ENCODE measurements at places on chromosomes 12 and 14.

- no peak for DNase-seq
Observed at GRCh38 chr12:117051380-117051779, 47.8 kb downstream of the TESC start.

DNA sequence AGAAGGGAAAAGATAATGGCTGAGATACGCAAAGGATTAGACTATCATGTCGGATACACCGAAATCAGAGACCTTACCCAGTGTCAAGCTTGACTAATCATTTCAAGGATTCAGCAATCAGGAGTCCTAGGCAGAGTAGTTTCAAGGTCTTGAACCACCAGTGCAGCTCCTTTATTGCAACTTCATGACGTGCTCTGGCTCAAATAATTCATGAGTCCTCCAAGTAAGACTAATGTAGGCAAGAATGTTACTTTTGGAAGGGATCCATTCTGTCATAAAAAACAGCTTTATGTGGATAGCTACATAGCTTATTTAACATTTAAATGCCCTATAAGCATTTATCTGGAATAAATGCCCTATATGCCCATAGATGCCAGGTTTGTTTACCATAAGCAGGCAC is 123.2 kb downstream of the LMO3 start:
- DNase-seq = no peak

- DNase-seq = no peak
Observed at GRCh38 chr14:61701946-61702345, 6.6 kb downstream of the HIF1A start.

- DNase-seq = no peak
Observed at GRCh38 chr12:2970744-2971143, 11.5 kb downstream of the TEAD4 start.

- DNase-seq = no peak
Observed at GRCh38 chr12:121453629-121454028, 53.7 kb downstream of the RNF34 start.

DNA sequence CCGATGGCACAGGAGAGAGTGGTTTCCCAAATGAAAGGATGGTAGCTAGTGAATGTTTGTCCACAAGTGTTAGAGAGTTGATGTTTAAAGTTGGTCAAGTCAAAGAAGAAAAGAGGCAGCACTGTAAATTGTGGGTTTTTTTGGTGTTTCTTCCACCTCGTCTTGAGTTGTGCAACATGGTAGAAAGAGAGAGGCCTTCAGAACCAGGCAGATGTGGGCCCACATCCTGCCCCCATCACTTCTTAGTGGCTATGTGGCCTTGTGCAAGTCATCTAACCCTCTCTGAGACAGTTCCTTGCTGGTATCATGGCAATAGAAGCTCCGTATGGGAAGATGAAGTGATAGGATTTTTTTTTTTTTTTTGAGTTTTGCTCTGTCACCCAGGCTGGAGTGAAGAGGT is 60.8 kb downstream of the NDUFA12 start:
- no peak for DNase-seq

GRCh38 chr12:33663000-33663654 is 223.5 kb upstream of the SYT10 start:
- no peak for DNase-seq

DNA sequence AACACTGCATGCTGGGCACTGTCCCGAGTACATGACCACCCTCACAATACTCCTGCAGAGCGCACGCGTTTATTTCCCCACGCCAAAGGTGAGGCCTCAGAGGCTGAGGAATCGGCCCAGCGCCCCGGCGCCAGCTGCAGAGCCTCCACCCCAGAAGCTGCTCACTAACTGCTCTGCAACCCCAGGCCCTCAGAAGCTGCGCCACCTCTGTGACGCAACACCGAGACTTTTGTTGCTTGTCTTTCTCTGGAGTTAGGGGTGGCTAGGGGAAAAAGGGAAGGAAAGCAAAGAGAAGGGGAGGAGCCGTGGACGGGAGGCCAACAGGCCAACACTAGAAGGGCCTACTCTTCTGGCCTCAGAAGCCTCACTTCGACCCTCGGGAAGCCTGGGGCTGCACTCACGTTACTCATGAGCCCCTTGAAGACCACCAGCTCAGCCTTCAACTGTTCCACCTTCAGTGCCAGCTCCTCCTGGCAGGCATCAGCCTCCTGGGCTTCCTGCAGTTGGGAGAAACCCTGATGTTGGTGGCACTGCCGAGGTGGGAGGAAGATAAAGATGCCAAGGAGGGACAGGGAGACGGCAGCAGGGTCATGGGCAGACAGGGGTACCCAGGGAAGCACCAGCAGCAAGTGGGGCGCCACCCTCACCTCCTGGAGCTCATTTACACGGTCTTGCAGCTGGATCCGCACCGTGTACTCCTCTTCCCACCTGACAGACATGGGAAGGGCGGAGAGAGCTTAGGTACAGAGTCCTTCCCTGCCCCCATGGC is 5.4 kb downstream of the IFFO1 start:
- DNase-seq = no peak

DNA sequence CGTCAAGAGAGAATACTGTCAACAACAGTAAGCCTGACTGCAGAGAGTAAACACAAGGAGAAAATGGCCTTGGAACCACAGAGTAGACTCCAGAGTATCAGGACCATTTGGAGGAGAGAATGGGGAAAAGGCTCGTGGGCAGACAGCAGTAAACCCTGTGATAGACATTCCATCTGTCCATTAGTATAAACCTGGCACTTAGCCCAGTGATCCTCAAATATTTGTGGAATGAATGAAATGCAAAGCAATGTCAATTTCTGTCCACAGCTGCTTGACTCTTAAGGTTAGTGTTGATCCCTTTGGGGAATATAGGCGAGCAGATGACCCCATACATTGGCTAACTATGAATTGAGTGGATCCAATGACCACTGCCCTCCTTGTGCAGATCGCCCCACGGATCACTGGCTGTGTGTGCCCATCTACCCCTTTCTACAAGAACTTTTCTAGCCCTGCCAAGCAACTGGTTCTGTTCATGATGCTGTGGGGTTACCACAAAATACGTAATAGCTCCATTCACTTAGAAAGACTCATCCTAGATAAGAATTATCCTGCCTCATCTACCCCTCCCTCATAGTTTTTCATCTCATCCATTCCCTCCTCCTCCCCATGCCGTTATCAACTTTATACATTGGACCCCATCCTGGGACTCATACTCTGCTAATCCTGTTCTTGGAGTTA is 846.8 kb downstream of the NRXN3 start:
- DNase-seq = no peak

DNA sequence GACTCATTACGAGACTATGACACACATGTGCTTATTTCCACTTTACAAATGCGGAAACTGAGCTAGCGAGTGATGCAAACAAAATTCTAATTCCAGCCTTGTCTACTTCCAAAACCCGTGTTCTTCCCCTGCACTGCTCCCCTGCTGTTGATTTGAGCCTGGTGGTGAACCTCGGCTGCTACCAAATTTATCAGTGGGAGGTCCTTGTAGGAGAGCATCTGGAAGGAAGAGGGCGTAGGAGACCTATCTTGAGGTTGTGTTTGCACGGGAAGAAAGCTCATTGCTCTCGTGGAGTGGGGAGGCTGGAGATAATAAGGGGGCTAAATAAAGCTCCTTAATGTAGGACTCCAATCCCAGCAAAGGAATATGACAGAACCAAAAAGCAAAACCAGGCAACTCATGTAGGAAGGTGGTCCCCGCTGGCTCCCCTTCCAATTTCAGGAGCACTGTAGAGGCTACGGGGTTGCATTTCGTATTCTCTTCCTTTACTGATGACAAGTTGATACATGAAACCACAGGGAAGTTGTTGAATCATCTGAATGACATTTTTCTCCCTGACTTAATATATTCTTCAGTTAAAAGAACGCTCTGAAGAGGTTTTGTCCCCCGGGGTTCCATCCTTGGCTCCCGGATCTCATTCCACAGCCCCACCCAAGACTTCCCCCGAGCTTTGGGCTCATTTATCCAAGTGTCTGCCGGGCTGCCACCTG is 52.6 kb downstream of the FZD10 start:
- DNase-seq = no peak

GRCh38 chr12:25052914-25053211 is 104.0 kb upstream of the BCAT1 start:
- no peak for DNase-seq

DNA sequence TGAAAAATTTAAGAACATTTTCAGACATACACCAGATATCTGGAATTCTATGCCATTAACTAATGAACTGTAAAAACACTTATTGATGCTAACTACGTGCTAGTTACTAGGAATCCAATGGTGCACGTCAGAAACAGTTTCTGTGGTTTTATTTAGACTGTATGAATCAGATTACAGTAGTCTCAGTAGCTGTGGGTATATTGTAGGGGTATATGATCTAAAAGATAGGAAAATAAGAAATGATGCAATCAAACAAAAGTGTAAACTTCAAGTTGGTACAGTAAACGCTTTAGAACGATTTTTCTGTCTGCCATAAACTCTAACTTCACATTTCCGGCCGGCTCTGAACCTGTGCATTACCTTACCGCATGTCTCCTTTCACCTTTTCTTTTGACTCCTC is 2.3 kb downstream of the ABCC9 start:
- no peak for DNase-seq

GRCh38 chr14:100822532-100823296 is 3.2 kb upstream of the MEG3 start:
- DNase-seq = no peak

DNA sequence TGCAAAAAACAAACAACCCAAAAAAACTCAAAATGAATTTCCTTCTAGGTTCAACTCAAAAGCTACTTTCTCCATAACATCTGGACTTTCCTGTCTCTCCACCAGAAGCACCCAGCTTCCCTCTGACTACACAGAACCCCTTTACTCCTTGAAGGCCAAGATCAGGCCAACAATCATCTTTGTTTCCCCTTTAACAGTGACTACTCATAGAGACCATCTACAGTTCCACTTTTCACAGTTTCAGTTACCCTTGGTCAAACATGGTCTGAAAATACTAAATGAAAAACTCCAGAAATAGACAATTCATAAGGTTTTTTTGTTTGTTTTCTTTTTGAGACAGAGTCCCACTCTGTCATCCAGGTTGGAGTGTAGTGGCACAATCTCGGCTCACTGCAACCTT is 11.8 kb downstream of the GCH1 start:
- no peak for DNase-seq

DNA sequence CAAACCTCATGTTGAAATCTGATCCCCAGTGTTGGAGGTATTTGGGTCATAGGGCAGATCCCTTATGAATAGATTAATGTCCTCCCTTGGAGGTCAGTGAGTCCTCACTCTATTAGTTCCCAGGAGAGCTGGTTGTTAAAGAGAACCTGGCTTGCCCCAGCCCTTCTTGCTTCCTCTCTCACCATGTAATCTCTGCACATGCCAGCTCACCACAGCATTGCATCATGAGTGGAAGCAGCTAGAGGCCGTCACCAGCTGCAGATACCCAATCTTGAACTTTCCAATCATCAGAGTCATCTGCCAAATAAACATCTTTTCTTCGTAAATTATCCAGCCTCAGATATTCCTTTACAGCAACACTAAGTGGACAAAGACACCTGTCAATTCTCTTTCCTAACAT is 161.8 kb upstream of the IGF1 start:
- DNase-seq = no peak

GRCh38 chr12:50415899-50416479 is 15.3 kb downstream of the LARP4 start:
- no peak for DNase-seq

DNA sequence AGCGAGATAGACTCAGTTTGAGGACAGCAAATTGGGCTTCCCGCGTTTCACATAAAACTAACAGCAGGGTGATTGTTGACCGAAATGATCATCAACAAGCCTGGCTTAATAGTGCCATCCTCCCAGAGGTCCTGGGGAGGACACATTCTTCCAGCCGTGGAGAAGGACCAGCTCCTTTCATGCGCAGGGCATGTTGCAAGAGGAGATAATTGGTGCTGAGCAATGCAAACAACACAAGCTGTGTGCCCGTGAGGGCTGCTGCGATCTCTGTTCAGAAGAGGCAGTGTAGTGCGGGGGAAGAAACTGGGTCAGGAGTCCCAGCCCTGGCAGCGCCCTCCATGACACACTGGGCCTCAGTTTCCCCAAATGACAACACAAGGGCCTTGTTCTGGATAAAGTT is 54.3 kb downstream of the CCDC85C start:
- no peak for DNase-seq

- DNase-seq = no peak
Observed at GRCh38 chr14:38248321-38249028, 7.4 kb downstream of the CLEC14A start.

GRCh38 chr14:35133542-35134328 is 11.4 kb downstream of the PRORP start:
- no peak for DNase-seq

- DNase-seq = no peak
Observed at GRCh38 chr12:15861404-15861803, 20.8 kb upstream of the STRAP start.

DNA sequence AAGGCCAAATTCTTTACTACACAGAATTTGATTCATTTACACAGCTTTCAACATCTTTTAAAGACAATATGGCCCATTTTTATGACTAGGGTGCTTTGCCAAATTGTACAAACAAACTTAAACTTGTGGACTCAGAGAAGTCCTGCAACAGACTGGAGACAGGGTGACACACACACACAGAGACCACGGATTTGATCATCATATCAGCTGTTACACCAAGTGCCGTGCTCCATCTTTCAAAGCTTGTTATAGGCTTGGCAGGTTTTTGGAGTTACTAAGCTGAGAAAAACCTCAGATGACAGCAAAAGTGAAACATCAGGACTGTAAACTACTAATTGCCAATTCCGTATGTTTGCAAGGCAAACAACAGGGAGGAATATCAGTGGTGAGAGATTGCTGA is 811.7 kb downstream of the GALC start:
- no peak for DNase-seq

GRCh38 chr14:97695456-97695981 is 898.3 kb downstream of the VRK1 start:
- no peak for DNase-seq

GRCh38 chr14:99792551-99793212 is 531 bp upstream of the EML1 start:
- no peak for DNase-seq

GRCh38 chr12:131054345-131055092 is 100.8 kb downstream of the ADGRD1 start:
- no peak for DNase-seq

- DNase-seq = peak; percentile 3
Observed at GRCh38 chr12:114684098-114684869, at the start of gene TBX3. Gene TBX3 (minus strand): TSS chr12:114684175. CDS start chr12:114683200, 975 bp downstream.

- no peak for DNase-seq
Observed at GRCh38 chr12:88035907-88036289, 6.7 kb upstream of the C12orf50 start.

DNA sequence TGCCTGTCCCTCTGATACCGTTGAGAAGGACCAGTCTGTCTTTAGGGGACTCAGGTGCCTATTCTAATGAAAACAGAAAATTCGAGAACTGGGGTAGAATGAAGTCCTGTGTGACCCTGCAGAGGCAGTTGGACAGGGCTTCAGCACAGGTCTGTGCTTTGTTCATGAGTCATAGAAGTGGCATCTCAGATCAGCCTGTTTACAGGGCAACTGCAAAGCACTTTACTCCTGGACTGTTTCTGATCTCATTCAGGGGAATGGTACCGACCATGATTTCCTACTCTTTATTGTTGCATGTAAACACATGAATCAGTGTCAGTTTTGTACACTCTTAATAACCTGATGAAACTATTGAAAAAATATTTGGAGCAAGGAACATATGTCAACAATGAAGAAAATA is 1517.0 kb downstream of the AACS start:
- no peak for DNase-seq
